ENCODE measurements at places on chromosomes 6 and 20.

DNA sequence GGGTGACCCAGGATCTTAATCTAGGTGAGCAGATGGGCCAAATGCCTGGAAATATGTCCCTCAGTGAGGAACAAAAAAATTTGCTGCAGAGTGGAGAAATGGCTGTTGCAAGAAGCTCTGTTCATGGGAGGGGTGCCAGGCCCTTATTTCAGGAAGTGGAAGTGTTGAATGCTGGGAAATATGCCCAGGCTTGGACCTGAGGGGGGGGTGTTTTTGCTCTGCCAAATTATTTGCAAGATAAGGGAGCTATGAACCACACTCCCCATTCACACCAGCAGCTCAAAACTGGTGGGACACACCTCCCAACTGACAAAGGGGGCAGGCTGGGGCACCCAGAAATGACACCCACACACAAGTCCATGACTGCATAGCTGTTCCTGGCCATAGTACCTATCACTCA, 8.7 kb downstream of the CST4 start:
- no peak for DNase-seq

DNA sequence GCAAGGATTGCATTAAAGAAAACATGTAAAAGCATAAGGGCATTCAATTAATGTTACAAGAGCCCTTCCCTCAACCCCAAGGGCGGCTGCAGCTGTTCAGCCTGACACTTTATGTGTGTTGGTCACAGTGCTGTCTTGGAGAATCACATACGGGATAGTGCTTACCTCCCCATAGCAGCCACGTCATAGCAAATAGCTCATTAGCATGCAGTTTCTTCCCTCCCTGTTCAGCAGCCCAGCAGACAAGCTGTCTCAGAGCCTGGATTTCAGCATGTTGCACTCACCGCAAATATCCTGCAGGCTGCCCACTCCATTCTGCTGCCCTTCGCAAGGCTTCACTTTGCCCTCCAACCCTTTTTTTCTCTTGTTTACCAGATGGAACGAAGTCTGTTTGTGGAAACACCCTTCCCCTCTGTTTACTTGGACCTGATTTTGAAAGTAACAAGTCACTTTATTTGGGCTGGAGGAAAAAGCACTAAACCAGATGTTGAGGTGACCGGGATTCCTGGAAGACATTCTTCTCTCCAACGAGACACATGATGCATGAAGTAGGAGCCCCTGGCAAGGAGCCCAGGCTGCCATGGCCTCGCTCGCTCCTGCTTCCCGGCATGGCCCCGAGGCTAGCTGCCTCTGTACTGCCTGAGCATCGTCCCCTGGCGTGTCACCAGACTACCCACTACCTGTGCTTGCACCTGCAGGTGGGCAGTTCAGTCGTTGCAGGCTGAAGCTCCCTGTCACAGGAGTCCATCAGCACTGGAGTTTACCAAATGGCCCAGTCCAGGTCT, 151.6 kb upstream of the GMDS start:
- no peak for DNase-seq

- DNase-seq = no peak
Measured at GRCh38 chr6:49038294-49038822, 424.7 kb downstream of the MMUT start.

DNA sequence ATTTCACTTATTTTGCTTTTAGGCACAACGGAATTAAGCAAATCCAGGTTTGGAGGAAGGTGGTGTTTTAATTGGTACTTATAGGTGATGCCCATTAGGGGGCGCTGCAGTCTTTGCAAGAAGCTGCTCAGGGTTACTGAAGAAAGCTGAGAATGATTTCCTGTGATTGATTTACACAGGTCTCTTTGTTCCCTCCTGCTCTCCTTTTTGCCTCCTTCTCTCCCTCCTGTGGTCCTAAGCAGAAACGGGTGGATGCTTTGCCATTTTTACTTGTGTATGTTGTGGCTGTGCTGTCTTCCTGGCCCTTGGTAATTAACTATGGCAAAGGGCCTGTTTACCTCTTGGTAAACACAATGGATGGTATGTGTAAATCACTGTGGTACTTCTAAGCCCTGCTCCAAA, 97.8 kb downstream of the ANKS1A start:
- peak; percentile 75 for DNase-seq

GRCh38 chr6:14791526-14791925, 454.3 kb upstream of the JARID2 start:
- DNase-seq = no peak

GRCh38 chr20:2123720-2124119, 22.1 kb downstream of the STK35 start:
- DNase-seq = no peak

GRCh38 chr20:32483351-32484224, 101.5 kb downstream of the NOL4L start:
- DNase-seq = peak; percentile 84
